ENCODE measurements at places on chromosomes 3 and 15.

DNA sequence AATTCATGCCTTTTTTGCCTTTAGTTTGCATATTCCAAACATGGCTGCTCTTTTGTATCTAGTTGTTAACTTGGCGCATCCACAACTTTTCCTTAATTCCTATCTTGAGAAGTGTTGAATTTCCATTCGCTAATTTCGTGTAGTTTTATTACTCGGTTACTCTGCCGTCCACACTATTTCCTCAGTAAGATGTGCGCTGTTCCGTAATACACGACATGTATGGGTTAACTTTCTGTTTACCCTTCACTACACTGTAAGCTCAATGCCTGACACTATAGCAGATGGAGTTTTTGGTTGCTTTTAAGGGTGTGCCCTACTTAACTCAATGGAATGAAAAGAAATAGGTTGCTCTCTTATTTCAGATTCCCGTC lies 724 bp downstream of the RPSA start:
- no peak for DNase-seq

DNA sequence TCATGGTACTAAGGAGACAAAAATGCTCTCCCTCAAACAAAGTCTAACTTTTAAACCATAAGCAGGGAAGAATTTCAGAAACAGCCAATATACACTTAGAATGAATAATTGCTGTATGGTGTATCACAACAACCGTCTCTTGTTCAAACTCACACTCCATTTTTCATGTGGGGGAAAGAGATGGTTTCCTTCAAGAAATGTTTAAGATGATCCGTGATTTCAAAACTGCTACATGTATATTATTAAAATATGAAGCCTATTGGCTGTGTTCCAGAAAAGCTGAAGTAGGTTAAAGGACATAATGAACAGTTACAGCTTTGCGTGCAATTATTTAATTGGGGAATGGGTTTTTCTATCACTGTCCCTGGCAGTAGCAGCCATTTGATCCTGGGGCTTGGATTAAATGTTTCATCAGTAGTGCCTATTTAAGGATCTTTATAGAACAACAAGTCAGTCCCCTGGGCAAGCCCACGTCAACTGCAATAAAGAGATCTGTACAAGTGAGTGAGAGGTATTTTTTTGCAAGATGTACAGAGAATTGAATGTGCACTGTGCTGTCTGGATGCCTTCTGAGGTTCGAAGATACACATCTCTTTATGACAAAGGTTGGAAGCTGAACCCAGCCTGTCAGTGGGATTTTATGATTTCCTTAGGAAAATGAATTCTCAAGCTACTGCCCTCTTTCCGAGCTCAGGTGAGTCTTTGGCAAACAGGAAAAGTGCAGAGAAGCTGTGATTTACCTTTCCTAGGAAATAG lies 337.2 kb upstream of the RARB start:
- DNase-seq, result no peak

DNA sequence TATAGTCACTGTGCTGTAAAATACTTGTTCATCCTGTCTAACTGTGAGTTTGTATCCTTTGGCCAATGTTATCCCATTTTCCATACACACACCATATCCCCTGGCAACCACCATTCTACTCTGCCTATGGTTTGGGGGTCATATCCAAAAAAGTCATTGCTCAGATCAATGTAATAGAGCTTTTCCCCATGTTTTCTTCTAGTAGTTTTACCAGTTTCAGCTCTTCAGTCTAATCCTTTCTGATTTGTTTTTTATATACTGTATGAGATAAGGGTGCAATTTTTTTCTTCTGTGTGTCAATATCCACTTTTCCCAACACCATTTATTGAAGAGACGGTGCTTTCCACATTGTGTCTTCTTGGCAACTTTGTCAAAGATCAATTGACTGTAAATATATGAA lies 14.0 kb upstream of the DLG1 start:
- DNase-seq, result no peak

DNA sequence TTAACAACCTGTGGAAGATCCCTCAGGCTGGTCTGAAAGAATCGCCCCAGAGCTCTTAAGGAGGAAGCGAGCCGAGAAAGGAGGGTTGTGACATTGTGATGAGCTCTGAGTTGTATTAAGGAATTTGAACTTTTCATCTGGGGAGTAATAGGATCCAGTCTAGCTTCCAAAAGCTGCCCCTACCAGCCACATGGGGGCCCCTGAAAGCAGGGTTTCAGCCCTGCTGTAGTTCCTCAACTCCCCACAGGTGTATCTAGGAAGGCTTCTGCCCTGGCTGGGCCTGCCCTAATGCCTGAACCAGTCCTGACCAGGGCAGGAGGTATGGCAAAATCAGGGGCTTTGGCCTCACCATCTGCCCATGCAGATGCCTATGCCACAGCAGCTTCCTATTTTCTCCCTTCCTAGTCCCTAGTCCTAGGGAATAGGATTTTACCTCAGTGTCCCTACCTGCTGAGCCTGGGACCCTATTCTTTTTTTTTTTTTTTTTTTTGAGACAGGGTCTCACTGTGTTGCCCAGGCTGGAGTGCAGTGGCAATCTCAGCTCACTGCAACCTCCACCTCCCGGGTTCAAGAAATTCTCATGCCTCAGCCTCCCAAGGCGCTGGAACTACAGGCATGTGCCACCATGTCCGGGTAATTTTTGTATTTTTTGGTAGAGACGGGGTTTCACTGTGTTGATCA lies 5.0 kb upstream of the AP3S2 start:
- no peak for DNase-seq

DNA sequence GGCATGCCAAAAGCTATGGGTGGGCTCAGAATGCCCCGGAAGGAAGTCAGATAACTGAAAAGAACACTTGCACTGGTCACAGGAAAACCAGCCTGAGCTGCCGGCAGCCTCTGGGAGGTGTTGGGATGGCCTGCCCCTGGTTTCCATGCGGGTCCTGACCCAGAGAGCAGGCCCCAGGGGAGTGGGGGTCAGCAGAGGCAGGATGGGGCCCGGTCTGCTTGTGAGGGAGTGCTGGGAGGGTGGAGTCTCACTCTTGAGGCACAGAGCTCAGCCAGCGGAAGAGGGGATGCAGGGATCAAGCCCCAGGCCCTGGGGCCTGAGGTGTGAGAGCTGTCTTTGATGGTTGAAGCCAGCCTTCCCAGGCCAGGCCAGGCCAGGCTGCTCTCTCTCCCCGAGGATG lies 2.4 kb upstream of the RPUSD3 start:
- DNase-seq, result no peak

- DNase-seq, result no peak
Observed at GRCh38 chr15:57703387-57703786, 3.1 kb upstream of the POLR2M start.

DNA sequence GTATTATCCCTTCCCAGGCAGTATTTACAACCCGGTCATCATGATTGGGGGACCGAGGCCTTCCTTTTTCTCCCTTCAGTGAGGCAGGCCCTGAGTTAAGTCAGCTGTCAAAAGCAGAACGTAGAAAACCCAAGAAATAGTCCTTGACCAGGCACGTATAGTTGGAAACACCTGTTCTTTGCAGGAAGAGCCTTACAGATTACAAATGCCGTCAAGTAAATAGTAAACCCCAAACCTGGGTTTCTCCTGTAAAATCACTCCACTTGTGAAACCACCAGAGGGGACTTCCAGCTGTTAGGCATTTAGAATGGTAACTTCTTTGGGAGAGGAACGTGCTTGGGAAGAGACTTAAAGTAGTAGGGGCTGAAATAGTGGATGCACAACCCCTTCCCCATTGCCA lies 1.0 kb upstream of the BTBD1 start:
- DNase-seq, result no peak

GRCh38 chr3:114356066-114356465 lies 62.2 kb downstream of the TIGIT start:
- no peak for DNase-seq

DNA sequence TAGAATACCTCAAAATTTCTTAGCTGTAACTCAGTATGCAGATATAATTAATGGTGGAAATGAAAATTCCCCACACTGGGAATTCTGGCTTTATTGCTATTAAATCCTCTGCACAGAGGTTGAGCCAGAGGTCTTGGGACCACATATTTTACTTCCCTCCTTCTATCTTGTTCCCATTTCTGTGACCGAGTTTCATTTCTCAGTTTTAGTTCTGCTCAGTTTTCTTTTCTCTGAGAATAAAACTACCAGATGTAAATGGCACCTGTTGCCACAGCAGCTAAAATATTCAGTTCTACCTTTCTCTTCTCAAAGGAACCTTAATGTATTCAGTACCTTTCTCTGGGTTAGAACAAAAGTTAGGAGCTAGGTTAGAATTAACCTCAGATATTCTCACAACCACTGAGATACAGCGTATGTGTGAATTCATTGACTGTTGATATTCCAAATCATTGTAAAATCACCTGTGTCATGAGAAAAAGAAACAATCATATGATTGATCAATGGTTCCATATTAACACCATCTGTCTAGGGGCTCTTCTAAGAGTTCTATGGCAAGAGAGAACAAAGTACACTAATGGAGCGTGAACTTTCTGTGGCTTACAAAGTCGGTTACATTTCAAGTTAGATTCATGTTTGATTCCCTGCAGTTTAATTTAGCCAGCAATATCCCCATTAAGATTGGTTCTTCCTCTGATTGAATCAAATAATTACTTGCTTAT lies 374.1 kb downstream of the EFHB start:
- DNase-seq, result no peak

DNA sequence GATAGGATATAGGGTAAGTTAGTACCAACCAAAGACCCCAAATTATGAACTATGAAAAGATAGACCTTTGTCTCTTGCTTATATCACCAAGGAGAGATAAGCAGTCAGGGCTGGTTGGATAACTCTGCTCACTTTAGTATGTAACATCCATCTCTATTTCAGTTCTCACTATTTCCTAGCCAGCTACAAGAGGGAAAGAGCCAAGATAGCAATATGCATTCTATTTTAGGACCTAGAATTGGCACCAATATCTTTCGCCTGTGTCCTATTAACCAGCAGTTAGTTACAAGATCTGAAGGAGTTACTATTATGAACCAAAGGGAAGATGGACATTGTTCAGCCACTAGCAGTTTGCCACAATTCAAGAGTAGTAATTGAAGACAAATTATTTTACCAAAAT lies 457.5 kb downstream of the NSUN3 start:
- no peak for DNase-seq

DNA sequence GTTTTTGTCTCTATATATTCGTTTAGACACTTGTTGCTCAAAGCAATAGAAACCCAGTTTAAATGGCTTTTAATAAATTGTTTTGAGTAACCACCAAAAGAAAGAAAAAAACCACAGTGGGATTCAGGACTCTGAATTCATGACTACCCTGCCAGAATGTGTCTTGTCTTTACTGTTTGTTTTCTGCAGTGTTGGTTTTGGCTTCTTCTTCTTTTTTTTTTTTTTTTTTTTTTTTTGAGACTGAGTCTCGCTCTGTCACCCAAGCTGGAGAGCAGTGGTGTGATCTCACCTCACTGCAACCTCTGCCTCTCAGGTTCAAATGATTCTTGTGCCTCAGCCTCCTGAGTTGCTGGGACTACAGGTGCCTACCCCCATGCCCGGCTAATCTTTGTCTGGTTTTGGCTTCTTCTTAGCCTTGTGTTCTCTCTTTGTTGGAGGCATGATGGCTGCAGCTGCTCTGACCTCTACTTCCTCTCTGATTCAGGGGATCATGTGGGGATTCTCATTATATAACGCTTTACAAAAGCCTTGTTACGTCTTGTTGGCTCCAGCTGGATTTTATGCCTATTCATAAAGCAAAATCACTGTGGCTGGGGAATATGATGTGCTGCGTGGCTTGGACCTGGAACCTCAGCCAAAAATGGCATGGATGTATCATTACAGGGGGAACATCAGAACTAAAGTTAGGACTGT lies 54.0 kb downstream of the PLS1 start:
- DNase-seq, result no peak

DNA sequence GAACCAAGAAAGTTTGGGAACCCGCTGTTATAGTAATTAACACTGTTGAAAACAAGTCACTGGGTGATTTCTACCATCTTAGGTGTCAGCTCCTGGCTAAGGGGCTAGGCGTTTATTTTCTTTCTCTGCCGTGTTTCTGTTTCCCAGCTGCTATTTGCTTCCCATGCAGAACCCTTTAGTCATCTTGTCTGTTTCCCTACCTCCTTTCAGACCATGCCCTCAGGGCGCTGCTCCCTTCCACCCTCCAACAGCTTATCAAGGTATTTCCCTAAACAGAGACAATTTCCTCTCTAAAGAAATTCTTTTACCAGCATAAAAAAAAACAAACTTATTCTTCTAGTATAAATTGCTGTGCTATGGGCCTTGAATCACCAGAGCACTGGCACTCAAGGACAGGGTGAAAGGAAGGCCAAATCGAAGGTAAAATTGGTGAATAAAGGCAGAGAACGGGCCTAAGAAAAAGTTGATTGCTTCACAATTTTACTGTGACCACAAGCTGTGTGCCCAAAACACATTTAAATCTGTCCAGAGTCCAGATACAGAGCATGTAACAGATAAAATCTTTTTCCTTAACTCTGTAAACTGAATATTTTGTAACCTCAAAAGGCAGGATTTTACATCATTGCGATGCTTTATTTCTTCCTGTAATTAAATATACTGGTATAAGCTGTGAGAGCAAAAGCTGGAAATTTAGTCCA lies 319.2 kb downstream of the ZNF621 start:
- no peak for DNase-seq

DNA sequence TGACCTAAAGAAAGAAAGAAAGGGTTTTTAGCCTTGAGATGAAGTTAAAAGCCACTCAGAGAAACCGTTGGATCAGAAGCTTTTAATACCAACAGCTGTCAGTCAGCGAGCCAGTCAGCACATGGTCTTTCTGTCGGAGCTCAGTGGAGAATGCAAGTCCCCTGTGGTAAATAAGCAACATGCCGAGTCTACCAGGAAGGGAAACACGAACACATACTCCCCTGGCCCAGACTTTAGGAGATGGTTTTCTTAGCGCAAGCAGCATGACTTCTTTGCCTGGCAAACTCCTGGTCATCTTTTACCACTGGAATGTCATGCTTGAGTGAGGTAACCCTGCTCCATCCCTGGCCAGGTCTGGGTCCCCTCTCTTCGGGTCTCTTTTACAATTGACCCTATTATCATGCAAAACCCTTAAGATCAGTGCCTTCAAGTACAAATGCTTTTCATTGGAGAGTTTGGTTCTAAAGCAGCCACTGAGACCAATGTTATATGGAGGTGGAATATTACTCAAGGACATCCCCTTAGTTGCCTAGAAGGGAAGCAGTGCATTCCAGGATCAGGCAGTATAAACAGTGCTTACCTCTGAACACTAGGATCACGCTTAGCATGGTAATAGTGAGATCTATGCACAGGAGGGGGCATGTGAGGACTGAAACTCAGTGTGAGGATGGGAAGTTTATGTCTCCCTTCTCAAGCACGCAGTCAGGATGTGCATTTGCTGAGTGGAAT lies 28.2 kb downstream of the SLCO3A1 start:
- no peak for DNase-seq

DNA sequence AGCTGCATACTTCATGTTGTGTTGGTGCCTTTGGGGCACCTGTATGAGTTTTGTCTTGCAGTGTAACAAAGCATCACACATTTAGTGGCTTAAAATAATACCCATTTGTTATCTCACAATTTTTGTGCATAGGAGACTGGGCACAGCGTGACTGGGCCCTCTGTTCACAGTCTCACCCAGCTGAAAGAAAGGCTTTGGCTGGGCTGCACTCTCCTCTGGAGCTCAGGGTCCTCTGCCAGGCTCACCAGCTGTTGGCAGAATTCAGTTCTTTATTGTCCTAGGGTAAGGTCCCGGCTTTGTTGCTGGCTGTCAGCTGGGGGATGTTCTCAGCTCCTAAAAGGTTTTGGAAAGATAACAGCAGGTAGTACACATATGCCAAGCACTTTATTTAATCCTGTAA lies 263.3 kb downstream of the CLSTN2 start:
- no peak for DNase-seq

GRCh38 chr15:54687628-54688027 lies 509.1 kb downstream of the RSL24D1 start:
- DNase-seq, result no peak

- no peak for DNase-seq
Observed at GRCh38 chr15:89495638-89496145, 691 bp downstream of the RHCG start.
